ENCODE measurements at places on chromosomes 6 and 20.
A peak's percentile ranks its signal among the peaks of the same experiment; 100 is the strongest.

GRCh38 chr6:149840345-149841075 lies 23.6 kb downstream of the LRP11 start:
- ATAC-seq, result peak; percentile 86

DNA sequence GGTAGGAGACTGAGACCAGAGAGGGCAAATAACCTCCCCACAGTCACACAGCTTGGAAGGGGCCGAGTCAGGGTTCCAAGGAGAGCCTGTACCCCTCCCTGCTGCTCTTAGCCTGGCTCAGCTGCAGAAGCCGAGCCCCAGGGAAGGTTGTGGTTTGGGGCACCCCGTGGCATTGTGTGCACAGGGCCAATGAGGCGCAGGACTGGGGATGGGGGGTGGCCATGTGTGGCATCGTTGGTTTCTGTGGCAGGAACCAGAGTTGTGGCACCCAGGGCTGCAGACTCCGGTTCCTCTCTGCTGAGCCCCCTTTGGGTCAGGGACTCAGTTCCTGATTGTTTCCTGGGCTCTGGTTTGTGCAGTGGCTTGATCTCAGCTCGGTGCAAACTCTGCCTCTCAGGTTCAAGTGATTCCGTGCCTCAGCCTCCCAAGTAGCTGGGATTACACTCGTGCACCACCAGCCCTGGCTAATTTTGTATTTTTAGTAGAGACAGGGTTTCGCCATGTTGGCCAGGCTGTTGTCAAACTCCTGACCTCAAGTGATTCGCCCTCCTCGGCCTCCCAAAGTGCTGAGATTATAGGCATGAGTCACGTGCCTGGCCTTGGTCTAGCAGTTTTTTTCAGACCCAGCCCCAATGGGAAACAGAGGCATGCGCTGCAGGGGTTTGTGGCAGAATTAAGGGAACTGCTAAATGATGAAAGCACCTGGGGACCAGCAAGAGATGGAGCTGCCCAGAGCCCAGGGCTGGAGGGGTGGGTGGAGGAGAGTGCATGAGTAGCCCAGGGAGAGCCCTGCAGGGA lies 221.0 kb upstream of the SULF2 start:
- ATAC-seq, result no peak

DNA sequence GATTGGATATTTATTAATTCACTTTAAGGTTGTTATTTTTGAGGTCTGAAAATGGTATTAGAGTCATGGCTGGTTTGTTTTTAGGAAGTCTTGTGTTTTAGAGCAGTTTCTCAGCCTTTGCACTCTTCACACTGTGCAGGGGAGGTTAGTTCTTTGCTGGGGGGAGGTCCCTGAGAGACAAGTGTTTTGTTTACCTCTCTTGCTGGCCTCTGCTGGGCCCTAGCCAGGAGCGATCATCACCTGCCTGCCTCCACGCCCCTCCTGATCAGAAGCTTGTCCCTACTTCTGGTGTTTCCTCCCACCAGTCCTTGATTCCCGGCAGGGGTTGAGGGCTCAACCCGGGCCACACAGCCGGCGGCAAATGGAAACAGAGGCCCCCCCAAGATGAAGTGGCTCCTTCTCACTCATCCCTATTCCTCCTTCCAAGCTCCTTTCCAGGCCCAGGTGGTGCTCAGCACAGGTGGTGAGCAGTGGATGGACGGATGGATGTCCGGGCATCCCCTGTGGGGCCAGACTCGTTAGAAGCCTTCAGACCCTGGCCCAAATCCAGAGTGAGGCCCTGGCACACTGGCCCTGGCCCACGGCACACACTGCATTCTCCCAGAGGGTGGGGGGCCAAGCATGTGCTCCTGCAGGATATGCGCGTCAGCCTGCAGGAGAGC lies 51.3 kb downstream of the GRM4 start:
- no peak for ATAC-seq

DNA sequence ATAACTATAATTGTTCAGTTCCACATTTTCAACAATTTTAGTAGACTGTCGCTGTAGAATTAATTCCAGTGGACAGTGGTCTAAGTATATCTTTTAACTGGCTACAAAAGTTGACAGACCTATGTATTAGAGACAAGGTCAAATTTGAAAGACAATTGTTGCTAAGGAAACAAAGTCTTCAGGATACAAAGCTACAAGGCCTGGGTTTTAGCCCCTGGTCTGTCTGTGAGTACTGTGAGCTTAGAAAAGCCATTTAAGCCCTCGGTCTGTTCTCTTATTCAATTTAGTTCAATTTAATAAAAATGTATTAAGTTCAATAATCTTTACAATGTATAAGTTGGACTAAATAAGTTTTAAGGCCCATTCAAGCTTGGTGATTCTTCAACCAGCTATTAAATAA lies 352.5 kb downstream of the HDGFL1 start:
- ATAC-seq, result no peak

DNA sequence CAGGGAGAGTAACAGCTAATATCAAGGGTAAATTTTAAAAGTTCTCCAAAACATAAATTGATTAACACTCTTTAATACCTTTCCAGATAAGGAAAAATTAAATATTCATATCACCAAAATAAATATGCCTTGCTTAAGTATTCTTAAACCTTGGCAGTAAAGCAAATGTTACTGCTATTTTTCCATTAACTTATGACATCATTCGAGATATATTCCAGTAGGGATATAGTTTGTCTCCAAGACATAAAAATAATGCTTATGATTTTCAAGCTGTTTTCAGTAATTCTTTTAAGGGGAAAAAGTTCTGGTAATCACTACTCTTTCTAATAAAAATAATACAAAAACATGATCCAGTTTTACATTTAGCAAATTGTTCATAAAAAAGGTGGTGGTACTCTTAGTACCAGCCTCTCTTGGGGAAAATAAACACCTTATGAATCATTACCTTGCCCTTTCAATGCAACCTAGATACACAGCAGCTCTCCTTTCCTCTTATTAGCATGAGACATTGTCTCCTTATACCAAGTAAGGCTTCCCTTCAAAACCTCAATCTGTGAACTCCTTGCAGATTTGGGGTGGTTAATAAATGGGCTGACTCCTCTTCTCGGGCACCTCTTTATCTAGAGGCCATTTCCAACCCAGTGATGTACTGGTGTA lies 31.5 kb upstream of the LTV1 start:
- peak; percentile 32 for ATAC-seq
